ENCODE measurements at places on chromosomes 4 and X. TPM values are rescaled to one million over a fixed set of nuclear protein-coding genes. Genes with fewer than 3 reads are reported as not detected.

Gene DMP1
- not detected for total RNA-seq

DNA sequence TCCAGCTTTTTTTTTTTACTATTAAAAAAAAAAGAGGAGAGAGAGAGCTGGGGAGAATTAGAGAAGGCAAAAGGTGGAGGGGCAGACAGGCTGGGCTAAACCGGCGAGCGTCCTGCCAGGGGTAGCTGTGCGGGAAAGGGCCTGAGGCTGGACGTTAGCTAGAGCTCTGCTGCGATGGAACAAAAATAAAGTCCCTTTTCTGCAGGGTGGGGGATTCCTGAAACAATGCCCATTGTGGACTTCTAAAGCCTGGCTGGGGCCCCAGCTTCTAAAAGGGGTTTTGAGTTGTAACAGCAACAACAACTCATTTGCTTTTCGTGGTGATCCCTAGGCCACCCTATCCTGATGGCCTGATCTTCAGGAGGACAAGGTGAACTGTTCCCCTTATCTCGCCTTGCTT is 311.7 kb downstream of the FBXW7 start:
- H3K4me3 ChIP-seq = no peak overlapping the region
- no peak overlapping the region for H3K27ac ChIP-seq
- no peak for DNase-seq
- H3K4me1 ChIP-seq = no peaks in the 10 kb centered on the region
- peaks cover 19% of the 10 kb centered on the region for H3K27me3 ChIP-seq

- peak overlapping the region; percentile 67 for H3K27ac ChIP-seq
- no peaks in the 10 kb centered on the region for H3K27me3 ChIP-seq
- no peak for DNase-seq
- H3K4me1 ChIP-seq = peaks cover 43% of the 10 kb centered on the region
- H3K4me3 ChIP-seq = no peak overlapping the region
Measured at GRCh38 chr4:40193016-40193571, 3.7 kb upstream of the RHOH start.

Gene RPGR
- 3.9 TPM for total RNA-seq

Gene SLC9B1
- total RNA-seq = 0.78 TPM

DNA sequence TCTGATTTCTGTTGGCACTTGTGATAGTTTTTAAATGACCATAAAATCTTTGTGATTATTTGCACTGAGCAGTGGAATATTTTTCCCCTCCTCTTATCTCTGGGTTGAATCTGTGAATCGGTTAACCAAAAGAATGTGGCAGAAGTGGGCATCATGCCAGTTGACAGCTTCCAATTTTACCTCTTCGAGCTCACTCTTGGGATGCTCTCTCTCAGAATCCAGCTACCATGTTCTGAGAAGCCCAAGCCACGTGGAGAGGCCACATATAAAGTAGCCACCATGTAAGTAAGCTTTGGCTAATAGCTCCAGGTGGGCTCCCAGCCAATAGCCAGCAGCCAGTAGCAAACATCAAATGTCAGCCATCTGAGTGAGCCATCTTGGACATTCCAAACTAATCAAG is 12.9 kb upstream of the WDR19 start:
- H3K27ac ChIP-seq = no peak overlapping the region
- no peak overlapping the region for H3K4me3 ChIP-seq
- no peaks in the 10 kb centered on the region for H3K4me1 ChIP-seq

Gene MAGEA2
- 27.5 TPM for total RNA-seq

- no peaks in the 10 kb centered on the region for H3K36me3 ChIP-seq
- no peak overlapping the region for H3K27ac ChIP-seq
- no peak for DNase-seq
- H3K4me1 ChIP-seq = no peaks in the 10 kb centered on the region
- no peak overlapping the region for H3K4me3 ChIP-seq
- no peaks in the 10 kb centered on the region for H3K27me3 ChIP-seq
Measured at GRCh38 chrX:38382663-38383062, 30.3 kb downstream of the OTC start.

- H3K4me3 ChIP-seq = no peak overlapping the region
- H3K36me3 ChIP-seq = no peaks in the 10 kb centered on the region
- H3K27ac ChIP-seq = no peak overlapping the region
- H3K27me3 ChIP-seq = no peaks in the 10 kb centered on the region
- no peaks in the 10 kb centered on the region for H3K4me1 ChIP-seq
- DNase-seq = no peak
Measured at GRCh38 chr4:69057620-69058409, 38.5 kb upstream of the UGT2B7 start.

Gene NAT8L
- total RNA-seq = 9.5 TPM

- 0 out of 3 replicates have a peak, but pooled peaks cover 4% of the 10 kb centered on the region for H3K27me3 ChIP-seq
- H3K4me3 ChIP-seq = no peak overlapping the region
- H3K27ac ChIP-seq = no peak overlapping the region
- no peak for DNase-seq
- H3K36me3 ChIP-seq = no peaks in the 10 kb centered on the region
Measured at GRCh38 chr4:98496152-98496845, 162.1 kb downstream of the TSPAN5 start.

GRCh38 chr4:118775405-118775804 is 60.5 kb downstream of the SEC24D start:
- H3K4me3 ChIP-seq = no peak overlapping the region
- H3K27ac ChIP-seq = no peak overlapping the region
- no peaks in the 10 kb centered on the region for H3K27me3 ChIP-seq
- DNase-seq = no peak

Gene F9
- total RNA-seq = 0.11 TPM

Gene CLDN22
- total RNA-seq = not detected

- DNase-seq = no peak
- no peaks in the 10 kb centered on the region for H3K4me1 ChIP-seq
- H3K36me3 ChIP-seq = peaks cover 93% of the 10 kb centered on the region
- no peaks in the 10 kb centered on the region for H3K27me3 ChIP-seq
- H3K27ac ChIP-seq = no peak overlapping the region
Measured at GRCh38 chr4:55609393-55609866, 17.4 kb upstream of the PDCL2 start.

GRCh38 chr4:68997040-68997439 is 45.4 kb upstream of the UGT2A3 start:
- H3K27me3 ChIP-seq = no peaks in the 10 kb centered on the region
- H3K36me3 ChIP-seq = no peaks in the 10 kb centered on the region

DNA sequence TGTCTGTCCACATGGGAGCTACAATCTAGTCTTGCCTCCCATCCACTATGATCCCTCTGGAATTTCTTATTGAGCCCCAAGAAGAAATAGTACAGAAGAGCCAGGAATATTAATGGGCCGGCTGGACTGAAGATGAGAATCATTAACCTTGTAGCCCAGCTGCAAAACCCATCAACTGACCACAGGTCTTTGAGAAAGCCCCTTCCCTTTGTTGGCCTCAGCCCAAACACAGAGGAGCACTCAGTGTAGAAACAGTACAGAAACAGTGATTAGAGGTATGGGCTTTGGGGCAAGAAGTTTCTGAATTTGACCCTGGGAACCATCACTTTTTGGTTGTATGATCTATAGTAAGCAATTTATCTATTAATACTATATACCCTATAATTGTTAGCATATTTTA is 76.8 kb upstream of the RAB40AL start:
- H3K4me1 ChIP-seq = no peaks in the 10 kb centered on the region
- H3K27me3 ChIP-seq = no peaks in the 10 kb centered on the region
- no peak overlapping the region for H3K4me3 ChIP-seq
- no peak for DNase-seq

Gene AVPR2
- not detected for total RNA-seq

DNA sequence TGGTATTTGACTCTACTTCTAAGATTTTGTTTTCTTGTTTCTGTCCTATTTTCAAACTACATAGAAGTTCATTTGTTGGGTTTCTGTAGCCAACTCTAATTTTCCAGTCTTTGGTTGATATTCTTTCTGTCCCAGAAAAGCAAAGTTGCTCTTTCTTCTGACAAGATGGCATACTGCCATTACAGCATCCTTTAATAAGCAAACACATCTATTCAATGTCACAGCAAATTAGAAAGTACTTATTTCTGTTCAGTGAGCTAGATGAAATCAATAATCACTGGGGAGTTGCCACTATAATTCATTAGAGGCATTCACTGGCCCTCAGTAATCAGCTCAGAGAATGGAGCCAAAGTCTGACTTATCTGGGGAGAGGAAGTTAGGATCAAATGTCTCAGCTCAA is 1258.0 kb upstream of the IGFBP7 start:
- no peaks in the 10 kb centered on the region for H3K36me3 ChIP-seq
- H3K27ac ChIP-seq = no peak overlapping the region
- no peaks in the 10 kb centered on the region for H3K27me3 ChIP-seq
- DNase-seq = no peak
- H3K4me3 ChIP-seq = no peak overlapping the region
- H3K4me1 ChIP-seq = no peaks in the 10 kb centered on the region

Gene FAM156B
- 14.2 TPM for total RNA-seq

Gene DHX15
- 179 TPM for total RNA-seq

DNA sequence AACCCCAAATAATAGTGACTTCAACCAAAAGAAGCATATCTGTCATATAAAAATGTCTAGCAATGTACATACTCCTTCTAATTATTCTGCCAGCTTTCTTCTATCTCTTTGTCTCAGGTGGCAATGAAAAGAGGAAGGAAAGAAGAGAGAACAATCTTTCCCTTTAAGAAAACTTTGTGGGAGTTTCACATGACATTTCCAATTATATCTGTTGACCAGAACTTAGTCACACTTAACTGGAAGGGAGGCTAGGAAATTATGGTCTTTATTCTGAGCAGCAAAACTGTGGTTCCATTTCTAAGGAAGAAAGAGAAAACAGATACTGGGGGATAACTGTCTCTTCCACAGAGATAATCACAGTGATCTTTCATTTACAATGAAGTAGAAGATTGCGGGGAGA is 12.9 kb upstream of the MAOA start:
- H3K4me1 ChIP-seq = peaks cover 3% of the 10 kb centered on the region
- H3K27me3 ChIP-seq = peaks cover 5% of the 10 kb centered on the region
- no peak overlapping the region for H3K27ac ChIP-seq
- H3K36me3 ChIP-seq = no peaks in the 10 kb centered on the region
- H3K4me3 ChIP-seq = no peak overlapping the region

DNA sequence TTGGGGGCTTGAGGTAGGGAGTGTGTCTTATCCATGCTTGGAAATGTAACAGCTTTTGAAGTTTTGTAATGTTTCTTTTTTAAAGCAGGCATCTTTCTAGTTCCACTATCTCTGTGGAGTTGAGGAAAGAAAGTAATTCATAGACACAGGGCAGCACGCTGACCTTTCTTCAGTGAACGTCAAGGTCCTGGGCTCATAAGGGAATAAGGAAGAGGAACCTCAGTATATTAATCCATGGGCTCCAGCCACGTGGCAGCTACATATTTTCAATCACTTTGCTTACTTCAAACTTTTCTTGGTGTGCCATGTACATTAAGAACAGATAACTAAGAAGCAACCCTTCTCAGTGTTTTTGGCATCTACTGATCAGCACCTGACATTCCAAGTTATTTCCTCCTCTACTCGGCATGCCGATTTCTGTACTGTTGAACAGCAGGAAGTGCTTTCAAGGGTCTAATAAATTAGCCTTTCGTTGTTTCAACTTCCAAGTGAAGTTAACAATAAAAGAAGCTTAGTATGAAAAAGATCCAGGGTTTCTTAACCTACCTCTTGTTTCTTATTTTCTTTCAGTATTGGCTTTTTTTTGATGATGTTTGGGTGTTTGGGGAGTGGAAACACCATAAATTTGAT is 88.2 kb downstream of the SORBS2 start:
- no peak overlapping the region for H3K27ac ChIP-seq
- DNase-seq = no peak
- H3K4me3 ChIP-seq = no peak overlapping the region
- H3K4me1 ChIP-seq = no peaks in the 10 kb centered on the region

Gene NMU
- 701 TPM for total RNA-seq

DNA sequence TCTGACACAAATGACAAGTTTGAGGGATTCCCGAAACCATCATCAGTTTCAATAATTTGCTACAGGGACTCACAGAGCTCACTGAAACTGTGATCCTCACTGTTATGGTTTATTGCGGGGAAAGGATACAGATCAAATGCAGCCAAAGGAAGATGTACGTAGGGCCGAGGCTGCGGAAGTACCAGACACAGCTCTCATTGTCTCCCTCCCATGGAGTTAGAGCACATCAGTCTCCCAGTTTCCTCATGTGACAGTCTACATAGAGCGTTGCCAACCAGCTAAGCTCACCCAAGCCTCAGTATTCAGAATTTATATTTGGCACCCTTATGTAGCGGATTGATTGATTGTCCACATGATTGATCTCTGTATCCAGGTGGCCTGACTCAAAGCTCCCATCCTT is 137.8 kb upstream of the TENM3 start:
- H3K4me3 ChIP-seq = no peak overlapping the region
- DNase-seq = no peak
- H3K36me3 ChIP-seq = no peaks in the 10 kb centered on the region

DNA sequence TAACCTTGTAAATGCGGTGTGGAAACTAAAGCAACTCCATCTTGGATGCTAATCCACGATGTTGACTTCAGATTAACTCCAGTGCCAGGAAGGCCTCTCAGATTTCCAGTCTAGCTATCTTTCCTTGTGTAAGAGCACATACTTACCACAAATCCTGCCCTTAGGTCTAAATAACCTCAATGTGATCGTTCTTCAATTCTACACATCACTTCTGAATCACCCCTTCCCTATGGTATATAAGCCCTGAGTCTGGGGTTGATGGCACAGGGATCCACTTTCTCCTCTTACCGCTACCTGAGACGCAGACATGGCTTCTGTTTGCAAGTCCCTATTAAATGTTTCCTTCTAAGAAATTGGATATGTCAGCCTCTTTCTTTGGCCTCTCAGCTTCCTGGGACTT is 17.5 kb upstream of the ZNF41 start:
- H3K4me1 ChIP-seq = no peaks in the 10 kb centered on the region
- no peak for DNase-seq
- no peak overlapping the region for H3K27ac ChIP-seq
- H3K27me3 ChIP-seq = peaks cover 19% of the 10 kb centered on the region
- no peak overlapping the region for H3K4me3 ChIP-seq
